ENCODE measurements at places on chromosomes 1 and 21. TPM values are rescaled to one million over a fixed set of nuclear protein-coding genes. Genes with fewer than 3 reads are reported as not detected.

- peaks cover 97% of the 10 kb centered on the region for H3K4me1 ChIP-seq
These were observed 22.3 kb downstream of the DHRS3 start for GRCh38 chr1:12595757-12596006.

DNA sequence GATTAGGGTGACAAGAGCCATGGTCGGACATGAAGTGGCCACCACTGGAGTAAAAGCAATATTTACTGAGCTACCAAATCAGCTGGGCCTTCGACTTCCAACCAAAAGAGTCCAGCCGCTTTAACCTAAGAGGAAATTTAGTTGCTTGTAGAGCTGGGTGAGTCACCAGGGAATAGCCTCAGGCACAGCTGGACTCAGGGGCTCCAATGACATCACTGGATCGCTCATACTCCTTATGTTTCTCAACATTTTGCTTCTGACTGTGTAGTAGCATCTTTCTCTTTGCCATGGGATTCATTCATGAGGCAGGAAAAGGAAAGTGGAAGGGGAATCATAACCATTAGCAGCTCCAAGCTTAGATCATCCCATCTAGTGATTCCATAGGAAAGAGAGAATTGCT, 664.4 kb downstream of the MATN1 start:
- H3K27me3 ChIP-seq, result peaks cover 10% of the 10 kb centered on the region
- no peak overlapping the region for H3K4me3 ChIP-seq
- no peaks in the 10 kb centered on the region for H3K4me1 ChIP-seq
- H3K36me3 ChIP-seq, result no peaks in the 10 kb centered on the region

GRCh38 chr1:88462096-88462487, 222.0 kb upstream of the PKN2 start:
- no peaks in the 10 kb centered on the region for H3K4me1 ChIP-seq
- no peaks in the 10 kb centered on the region for H3K27me3 ChIP-seq
- H3K27ac ChIP-seq, result peak overlapping the region; percentile 87
- H3K36me3 ChIP-seq, result no peaks in the 10 kb centered on the region
- peak overlapping the region; percentile 56 for H3K4me3 ChIP-seq

DNA sequence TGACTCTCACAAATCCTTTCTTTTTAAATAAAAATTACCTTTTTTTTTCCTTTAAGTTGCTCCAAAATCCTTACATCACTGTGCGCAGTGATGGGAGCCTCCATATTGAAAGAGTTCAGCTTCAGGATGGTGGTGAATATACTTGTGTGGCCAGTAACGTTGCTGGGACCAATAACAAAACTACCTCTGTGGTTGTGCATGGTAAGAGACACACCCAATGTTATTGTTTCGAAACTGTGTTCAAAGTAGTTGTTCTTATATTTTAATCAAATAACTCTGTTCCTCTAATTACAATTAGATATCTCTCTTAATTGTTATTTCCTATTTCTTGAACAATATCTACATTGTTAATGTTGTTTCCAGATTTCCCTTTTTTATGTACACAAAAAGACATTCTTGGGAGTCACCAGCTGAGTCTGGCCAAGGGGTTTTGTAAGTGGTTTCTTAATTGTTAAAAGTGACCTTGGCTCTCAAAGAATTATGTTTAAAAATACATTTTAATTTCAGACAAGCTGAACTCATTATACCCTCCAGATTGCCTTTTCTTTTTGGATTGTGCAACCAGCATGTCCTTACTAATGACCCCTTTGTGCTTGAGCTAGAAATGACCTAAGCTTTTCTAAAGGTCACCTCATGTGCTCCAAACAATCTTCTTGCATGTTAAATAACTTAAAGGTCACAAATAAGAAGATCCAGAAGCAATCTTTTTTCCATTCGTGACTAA, 250.1 kb downstream of the HMCN1 start:
- H3K27me3 ChIP-seq, result no peaks in the 10 kb centered on the region
- H3K4me3 ChIP-seq, result no peak overlapping the region
- H3K4me1 ChIP-seq, result no peaks in the 10 kb centered on the region
- peak overlapping the region; percentile 34 for H3K27ac ChIP-seq

Gene AGTRAP
- 27.7 TPM for total RNA-seq

Gene HCN3
- total RNA-seq, result 1.2 TPM

Gene GPR61
- not detected for total RNA-seq

All from sigmoid colon (tissue), 7 donors.